Esophagus muscularis mucosa (tissue), 4 donors: ENCODE measurements at places on chromosomes 13 and 19.

DNA sequence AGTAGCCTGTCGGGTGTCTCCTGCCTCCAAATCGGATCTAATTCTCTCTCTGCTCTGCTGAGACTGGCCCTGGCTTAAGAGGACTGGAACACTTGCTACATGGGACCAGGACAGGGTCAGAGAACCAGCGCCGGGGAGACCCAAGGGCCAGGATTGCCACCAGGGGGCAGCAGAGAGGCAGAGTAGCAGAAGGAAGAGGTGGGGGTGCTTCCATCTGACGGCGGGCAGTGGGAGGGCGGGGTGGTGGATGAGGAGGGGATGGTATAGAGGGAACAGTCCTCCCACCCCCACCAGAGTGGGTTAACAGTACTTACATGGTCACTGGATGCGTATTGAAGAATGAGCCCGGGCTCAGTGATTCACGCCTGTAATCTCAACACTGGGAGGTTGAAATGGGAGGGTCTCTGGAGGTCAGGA, 11.9 kb downstream of the SELENOW start:
- no peak overlapping the region for H3K4me3 ChIP-seq
- DNase-seq: peak; percentile 95
- H3K27me3 ChIP-seq: no peaks in the 10 kb centered on the region

- no peaks in the 10 kb centered on the region for H3K36me3 ChIP-seq
- no peak overlapping the region for H3K4me3 ChIP-seq
- no peak overlapping the region for H3K27ac ChIP-seq
These were observed 101.0 kb upstream of the SPRY2 start for GRCh38 chr13:80441968-80442367.

DNA sequence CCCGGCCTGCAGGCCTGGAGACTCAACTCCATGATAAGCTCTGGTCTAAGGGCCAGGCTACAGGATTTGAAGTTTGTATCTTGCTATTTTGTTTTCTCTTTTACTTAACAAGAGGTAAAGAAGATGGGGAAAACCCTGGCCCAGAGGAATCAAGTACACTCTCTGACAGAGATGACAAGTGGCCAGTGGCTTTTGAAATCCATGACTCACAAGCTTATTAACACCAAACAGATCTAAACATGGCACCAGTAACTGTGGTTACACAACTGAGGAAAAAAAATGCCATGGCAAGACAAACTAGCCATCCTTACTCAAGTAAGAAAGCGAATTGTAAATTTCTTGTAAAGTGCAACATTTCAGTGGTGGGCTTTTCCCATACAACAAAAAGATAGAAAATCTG, 72.6 kb upstream of the SERTM1 start:
- no peak for DNase-seq
- no peaks in the 10 kb centered on the region for H3K27me3 ChIP-seq
- H3K27ac ChIP-seq: no peak overlapping the region
- H3K4me1 ChIP-seq: no peaks in the 10 kb centered on the region

DNA sequence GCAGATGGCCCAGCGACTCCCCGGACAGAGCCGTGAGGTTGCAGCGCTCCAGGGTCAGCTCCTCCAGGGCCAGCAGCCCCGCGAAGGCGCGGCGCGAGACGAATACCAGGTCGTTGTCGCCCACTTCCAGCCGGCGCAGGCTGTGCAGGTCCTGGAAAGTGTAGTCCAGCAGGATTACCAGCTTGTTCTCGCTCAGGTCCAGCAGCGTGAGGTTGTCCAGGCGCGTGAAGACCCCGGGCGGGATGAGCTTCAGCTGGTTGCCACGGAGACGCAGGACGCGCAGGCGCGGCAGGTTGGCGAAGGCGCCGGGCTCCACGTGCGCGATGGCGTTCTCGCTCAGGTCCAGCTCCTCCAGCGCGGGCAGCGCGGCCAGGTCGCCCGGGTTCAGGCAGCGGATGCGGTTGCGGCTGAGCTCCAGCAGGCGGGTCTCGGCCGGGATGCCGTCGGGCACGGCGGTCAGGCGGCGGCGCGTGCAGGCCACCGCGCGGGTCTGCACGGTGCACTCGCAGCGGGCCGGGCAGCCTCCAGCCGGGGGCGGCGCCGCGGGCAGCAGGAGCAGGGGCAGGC, 9.3 kb upstream of the PEAK3 start:
- H3K36me3 ChIP-seq: no peaks in the 10 kb centered on the region
- DNase-seq: no peak
- peak overlapping the region; percentile 47 for H3K4me3 ChIP-seq

- H3K27me3 ChIP-seq: no peaks in the 10 kb centered on the region
- no peak overlapping the region for H3K4me3 ChIP-seq
- H3K36me3 ChIP-seq: no peaks in the 10 kb centered on the region
- H3K27ac ChIP-seq: no peak overlapping the region
- DNase-seq: no peak
- no peaks in the 10 kb centered on the region for H3K4me1 ChIP-seq
These were observed 267.3 kb downstream of the RFC3 start for GRCh38 chr13:34085204-34085603.

DNA sequence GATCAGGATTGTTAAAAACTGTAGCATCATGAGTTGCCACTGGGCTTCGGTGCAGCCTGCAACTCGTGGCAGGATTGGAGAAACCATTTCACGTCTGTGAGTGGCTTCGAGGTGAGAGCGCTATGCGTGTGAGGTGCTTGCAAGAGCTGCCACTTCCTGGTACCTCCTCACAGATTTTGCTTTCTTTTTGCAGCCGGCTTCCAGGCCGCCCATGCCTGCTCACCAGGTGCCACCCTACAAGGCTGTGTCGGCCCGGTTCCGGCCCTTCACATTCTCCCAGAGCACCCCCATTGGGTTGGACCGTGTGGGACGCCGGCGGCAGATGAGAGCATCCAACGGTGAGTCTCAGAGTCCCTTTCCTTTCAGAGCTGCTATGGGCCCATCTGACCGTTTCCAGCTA, 57.9 kb upstream of the C1QTNF9 start:
- DNase-seq: no peak
- no peaks in the 10 kb centered on the region for H3K4me1 ChIP-seq
- no peak overlapping the region for H3K4me3 ChIP-seq

DNA sequence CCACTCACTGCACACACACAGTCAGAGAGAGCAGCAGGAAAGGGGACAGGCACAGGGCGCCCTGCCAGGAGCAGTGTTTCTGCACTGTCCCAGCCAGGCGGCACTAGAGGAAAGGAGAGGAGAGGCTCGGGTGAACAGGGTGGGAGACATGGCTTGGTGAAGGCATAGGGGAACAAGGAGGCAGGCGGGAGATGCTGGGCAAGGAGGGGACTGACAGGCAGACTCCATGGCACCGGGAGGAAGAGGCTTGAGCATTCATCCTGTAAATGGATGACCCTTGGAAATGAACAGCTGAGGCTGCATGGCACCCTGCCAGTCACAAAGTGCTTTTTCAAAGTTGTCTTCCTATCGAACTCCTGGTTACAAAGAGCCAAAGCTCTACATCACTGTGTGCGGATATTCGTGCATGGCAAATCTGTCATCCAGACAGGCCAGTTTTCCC, 22.4 kb downstream of the MED26 start:
- peaks cover 46% of the 10 kb centered on the region for H3K4me1 ChIP-seq
- no peak for DNase-seq
- no peaks in the 10 kb centered on the region for H3K36me3 ChIP-seq
- H3K27ac ChIP-seq: no peak overlapping the region
- H3K27me3 ChIP-seq: no peaks in the 10 kb centered on the region
- no peak overlapping the region for H3K4me3 ChIP-seq

DNA sequence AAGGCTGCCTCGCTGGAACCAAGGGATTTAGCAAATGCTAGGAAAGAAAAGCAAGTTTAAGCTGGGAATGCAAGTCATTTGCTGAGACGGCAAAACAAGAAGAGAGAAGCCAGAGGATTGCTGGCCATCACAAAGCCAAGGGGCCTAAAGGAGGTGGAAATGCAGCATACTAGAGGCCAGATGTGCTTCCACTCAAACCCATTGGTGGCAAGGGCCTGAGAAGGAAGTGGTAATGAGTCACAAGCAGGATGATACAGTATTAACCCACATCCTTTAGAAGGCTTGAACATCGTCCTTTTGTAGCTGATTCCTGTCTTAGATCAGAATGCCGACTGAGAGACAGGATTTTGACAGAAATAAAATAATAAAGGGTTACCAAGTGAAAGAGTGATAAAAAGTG, 68.2 kb downstream of the ITGBL1 start:
- H3K27me3 ChIP-seq: no peaks in the 10 kb centered on the region
- H3K4me3 ChIP-seq: no peak overlapping the region
- no peak for DNase-seq
- H3K36me3 ChIP-seq: no peaks in the 10 kb centered on the region

- no peaks in the 10 kb centered on the region for H3K27me3 ChIP-seq
- H3K36me3 ChIP-seq: no peaks in the 10 kb centered on the region
- H3K4me1 ChIP-seq: no peaks in the 10 kb centered on the region
- no peak overlapping the region for H3K4me3 ChIP-seq
- no peak for DNase-seq
These were observed 714.7 kb upstream of the PCDH20 start for GRCh38 chr13:62130062-62130970.

GRCh38 chr13:20608438-20609020, 41.6 kb downstream of the IFT88 start:
- H3K27me3 ChIP-seq: no peaks in the 10 kb centered on the region
- H3K4me3 ChIP-seq: no peak overlapping the region
- H3K4me1 ChIP-seq: no peaks in the 10 kb centered on the region
- DNase-seq: no peak

- no peak overlapping the region for H3K4me3 ChIP-seq
- H3K36me3 ChIP-seq: peaks cover 92% of the 10 kb centered on the region
- DNase-seq: no peak
- H3K27me3 ChIP-seq: no peaks in the 10 kb centered on the region
- H3K4me1 ChIP-seq: no peaks in the 10 kb centered on the region
These were observed 45.7 kb downstream of the TPP2 start for GRCh38 chr13:102642475-102642874.

- no peak overlapping the region for H3K4me3 ChIP-seq
- no peak for DNase-seq
- H3K36me3 ChIP-seq: no peaks in the 10 kb centered on the region
- no peaks in the 10 kb centered on the region for H3K27me3 ChIP-seq
These were observed 462.1 kb downstream of the OLFM4 start for GRCh38 chr13:53490752-53491151.

DNA sequence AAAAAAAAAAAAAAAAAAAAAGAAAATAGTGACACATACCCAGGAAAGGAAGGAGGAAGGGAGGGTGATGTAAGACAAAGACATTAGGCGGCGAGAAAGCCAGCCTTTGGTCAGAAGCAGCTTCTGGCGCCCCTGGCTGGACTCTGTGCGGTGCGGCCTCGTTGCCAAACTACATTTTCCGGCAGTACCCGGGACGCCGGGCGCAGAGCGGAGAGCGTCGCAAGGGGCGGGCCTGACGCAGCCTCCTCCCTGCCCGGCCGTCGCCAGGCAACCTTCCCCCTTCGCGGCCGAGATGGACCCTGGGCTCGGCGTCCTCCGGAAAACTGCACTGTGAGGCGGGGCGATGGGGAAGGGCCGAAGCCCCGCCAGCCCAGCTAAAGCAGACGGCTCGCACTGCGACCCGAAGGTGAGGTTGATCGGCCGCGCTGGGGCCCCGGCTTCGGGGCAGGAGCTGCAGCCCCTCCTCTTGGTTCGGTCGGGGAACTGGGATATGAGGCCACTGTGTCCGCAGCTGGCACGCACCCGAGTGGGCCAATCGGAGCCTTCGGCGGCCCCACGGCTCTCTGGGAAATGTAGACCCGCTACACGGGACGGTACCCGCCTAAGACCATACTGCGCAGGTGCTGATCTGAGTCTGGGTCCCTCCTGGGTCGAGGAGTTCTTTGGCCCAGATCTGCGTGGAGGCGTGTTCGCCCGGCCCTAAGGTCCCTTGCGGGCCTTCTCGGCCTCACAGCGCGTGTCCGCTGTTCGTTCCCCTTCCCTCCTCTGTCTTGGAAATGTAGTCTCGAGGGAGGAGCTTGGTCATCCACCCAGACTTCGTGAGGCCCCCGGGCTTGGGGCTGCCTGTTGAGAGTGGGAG, 2.3 kb upstream of the MZF1 start:
- H3K36me3 ChIP-seq: peaks cover 21% of the 10 kb centered on the region
- DNase-seq: peak; percentile 97
- no peaks in the 10 kb centered on the region for H3K27me3 ChIP-seq
- peak overlapping the region; percentile 90 for H3K4me3 ChIP-seq
- H3K4me1 ChIP-seq: peaks cover 70% of the 10 kb centered on the region
- H3K27ac ChIP-seq: peak overlapping the region; percentile 91

DNA sequence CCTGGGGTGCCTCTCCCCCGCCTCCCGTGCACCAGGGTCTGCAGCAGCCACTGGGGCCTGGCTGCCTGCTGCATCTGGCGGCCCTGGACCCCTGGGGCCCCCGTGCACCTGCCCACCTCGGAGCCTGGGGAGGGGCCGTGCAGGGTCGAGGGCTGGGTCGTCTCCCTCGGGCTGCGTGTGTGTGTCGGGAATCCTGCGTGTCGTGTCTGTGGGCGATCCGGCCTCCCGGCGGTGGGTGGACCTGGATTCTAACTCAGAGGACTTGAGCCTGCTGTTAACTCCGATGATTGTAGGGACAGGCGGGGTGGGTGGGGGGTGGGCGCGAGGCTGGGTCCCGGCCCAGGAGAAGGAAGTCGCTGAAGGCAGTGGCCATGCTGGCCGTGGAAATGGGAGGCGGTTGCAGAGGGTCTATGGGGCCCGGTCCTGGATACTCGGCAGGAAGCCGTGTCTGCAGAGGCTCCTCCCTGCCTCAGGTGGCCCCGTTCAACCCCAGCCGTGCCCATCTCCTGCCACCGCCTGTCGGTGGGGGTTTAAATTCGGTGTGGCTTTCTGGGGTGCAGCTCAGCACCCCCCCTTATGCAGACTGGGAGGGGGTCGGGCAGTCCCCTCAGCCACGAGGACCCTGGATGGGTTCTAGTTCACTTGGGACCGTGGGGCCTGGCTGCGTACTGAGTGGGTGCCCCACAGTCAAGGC, 9.4 kb upstream of the WDR18 start:
- no peaks in the 10 kb centered on the region for H3K4me1 ChIP-seq
- no peak for DNase-seq
- H3K4me3 ChIP-seq: no peak overlapping the region
- H3K27me3 ChIP-seq: peaks cover 9% of the 10 kb centered on the region
- no peak overlapping the region for H3K27ac ChIP-seq

- H3K4me1 ChIP-seq: no peaks in the 10 kb centered on the region
- no peaks in the 10 kb centered on the region for H3K36me3 ChIP-seq
- no peak overlapping the region for H3K27ac ChIP-seq
- no peak for DNase-seq
- peaks cover 30% of the 10 kb centered on the region for H3K27me3 ChIP-seq
These were observed 16.7 kb downstream of the MYBPC2 start for GRCh38 chr19:50449236-50449899.

DNA sequence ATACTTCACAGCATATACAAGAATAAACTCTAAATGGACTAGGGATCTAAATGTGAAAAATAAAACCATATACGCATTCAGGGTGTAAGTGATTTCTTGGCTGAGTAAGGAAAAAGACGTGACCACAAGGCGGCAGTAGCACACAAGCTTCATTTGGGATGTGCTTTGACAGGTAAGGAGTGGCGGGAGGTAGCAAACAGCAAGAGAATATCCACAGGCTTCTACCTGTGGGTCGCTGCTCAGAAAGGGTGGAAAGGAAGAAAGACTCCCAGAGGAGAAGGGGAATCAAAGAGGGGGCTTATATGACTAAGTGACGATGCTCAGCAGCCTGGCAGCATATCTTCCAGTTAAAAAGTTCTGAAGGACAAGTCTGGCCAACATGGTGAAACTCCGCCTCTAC, 2.5 kb upstream of the ZNF121 start:
- DNase-seq: no peak
- H3K27me3 ChIP-seq: no peaks in the 10 kb centered on the region
- H3K4me1 ChIP-seq: peaks cover 12% of the 10 kb centered on the region
- H3K36me3 ChIP-seq: no peaks in the 10 kb centered on the region
- no peak overlapping the region for H3K27ac ChIP-seq
- no peak overlapping the region for H3K4me3 ChIP-seq

- H3K27ac ChIP-seq: no peak overlapping the region
- no peaks in the 10 kb centered on the region for H3K27me3 ChIP-seq
- H3K4me3 ChIP-seq: no peak overlapping the region
- no peaks in the 10 kb centered on the region for H3K36me3 ChIP-seq
- H3K4me1 ChIP-seq: no peaks in the 10 kb centered on the region
- DNase-seq: no peak
These were observed 645.3 kb downstream of the TBC1D4 start for GRCh38 chr13:74836628-74837027.
